Astrocyte (in vitro differentiated cells and primary cell): ENCODE measurements at places on chromosomes 5 and 9.

- no peak for DNase-seq
Observed at GRCh38 chr9:5871785-5872184, 18.9 kb upstream of the MLANA start.

DNA sequence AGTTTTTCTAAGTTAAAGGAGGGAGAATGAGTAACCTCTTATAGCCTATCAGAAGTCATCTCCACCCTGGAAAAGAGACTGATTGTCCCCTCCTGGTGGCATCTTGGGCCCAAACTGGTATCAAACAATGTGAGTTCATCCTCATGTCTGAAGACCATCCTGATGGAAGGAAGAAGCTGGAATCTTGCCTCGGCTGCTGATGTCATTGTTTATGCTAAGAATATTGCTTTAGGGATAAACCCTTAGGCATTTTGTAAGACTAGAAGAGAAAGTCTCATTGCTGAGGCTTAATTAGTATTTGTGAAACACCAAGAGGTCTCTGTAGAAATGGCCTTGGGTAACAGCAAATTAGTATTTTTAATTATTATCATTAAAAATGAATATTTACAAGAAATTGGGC is 65.7 kb upstream of the KCNN2 start:
- DNase-seq: no peak

GRCh38 chr5:134510970-134511795 is 14.3 kb upstream of the JADE2 start:
- DNase-seq: peak; percentile 74

DNA sequence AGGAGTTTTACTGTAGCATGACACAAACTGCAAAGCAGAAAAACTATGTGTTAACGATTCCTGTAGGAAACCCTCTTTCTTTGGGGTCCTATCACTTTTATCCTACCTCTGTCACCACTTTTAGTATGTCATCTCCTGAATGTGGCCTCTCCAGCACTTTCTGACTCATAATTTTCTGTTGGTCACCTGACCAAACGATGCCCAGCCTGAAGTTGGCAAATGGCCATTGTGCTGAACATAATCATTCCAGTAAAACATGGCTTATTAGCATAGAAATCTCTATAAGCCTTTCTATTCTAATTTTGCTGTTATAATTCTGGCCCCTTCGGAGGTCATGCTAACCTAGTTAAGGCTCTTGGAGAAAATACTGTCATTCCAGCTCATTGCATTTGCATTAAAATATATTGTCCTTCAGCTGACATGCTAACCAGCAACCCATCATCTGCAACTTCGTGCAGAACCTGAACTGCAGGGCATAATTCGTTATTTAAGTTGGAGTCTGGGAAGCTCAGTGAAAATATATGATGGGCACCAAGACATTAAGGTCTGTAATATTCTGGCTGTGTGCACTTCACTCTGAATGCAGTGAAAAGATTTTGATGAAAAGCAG is 140.3 kb downstream of the NMUR2 start:
- DNase-seq: no peak

GRCh38 chr9:132769906-132770769 is 99.9 kb downstream of the GTF3C4 start:
- DNase-seq: peak; percentile 36

DNA sequence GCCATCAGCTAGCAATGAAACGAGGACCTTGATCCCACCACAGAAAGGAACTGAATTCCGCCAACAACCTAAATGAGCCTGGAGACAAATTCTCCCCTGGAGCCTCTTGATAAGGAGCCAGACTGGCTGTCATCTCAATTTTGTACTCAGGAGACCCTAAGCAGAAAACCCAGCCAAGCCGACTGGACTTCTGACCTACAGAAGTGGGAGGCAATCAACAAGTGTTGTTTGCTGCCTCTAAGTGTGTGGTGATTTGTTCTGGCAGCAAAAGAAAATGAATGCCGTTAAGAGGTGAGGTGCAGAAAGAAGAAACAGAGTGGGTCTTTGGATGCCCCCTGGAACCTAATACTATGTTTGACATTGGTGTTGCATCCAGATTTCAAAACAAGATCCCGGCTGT is 72.7 kb upstream of the SPATA31E1 start:
- no peak for DNase-seq

DNA sequence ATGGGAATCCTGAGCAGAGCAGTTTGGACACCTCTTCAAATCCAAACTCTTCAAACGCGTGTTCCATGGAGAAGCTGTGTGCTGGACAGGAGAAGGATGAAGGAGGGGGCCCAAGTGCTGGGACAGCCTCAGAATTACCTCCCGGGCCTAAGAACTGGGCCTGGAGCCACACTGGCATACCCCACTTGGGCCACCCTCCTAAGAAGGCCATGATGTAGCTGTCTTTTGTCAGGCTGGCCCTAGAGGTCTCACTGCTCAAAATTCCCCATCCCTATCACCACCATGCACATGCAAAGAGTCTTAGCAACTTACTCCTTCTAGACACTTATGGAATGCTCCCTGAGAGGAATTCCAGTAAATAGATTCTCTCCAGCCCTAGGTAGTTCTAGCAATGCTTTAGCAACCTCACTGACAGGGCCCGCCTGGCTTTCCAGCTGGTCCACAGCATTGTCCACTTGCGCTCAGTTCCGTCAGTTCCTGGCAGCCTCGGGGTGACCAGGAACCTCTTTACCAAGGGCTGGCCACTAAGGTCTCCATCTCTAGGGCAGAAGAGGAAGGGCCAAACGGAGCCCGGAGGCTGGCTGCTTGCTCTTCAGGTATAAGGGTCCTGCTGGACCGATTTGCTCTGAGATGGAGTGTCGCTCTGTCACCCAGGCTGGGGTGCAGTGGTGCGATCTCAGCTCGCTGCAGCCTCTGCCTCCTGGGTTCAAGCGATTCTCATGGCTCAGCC is 75.3 kb downstream of the RGS3 start:
- no peak for DNase-seq

- DNase-seq: no peak
Observed at GRCh38 chr5:86075139-86075538, 542.6 kb upstream of the COX7C start.

DNA sequence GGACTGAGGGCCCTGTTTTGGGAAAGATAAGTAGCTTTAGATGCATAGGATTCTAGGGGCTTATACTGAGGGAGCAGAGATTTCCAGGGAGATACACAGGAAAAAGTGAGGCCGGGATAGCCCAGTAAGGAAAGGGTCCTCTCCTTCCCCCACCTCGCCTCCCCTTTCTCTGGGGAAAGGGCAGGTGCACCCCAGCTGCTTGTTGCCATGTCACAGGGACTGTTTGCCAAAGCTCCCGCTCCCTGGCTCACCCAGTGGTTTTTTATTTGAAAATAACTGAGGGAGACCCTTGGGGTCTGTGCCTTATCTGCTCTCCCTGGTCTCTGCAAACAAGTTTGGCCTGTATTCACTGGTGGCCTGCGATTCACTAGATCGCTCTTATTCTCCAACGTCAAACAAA is 51.2 kb downstream of the RGS3 start:
- no peak for DNase-seq

- DNase-seq: peak; percentile 51
Observed at GRCh38 chr5:113760486-113760885, 247.0 kb downstream of the YTHDC2 start.

DNA sequence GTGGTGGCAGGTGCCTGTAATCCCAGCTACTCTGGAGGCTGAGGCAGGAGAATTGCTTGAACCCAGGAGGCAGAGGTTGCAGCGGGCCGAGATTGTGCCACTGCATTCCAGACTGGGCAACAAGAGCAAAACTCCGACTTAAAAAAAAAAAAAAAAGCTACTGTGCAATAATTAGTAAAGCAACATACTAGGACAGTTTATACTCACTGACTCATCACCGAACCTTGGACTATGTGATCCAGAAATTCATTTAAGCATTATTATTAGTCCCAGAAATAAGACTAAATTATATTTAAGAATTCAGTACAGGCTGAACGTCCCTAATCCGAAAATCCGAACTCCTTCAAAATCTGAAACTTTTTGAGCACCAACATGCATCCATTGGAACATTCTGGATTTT is 37.8 kb downstream of the GOLPH3 start:
- DNase-seq: no peak

GRCh38 chr5:27814983-27815382 is 776.6 kb upstream of the CDH9 start:
- DNase-seq: no peak

GRCh38 chr9:135641745-135642144 is 2.4 kb upstream of the GLT6D1 start:
- no peak for DNase-seq

GRCh38 chr9:83511051-83511450 is 27.1 kb downstream of the FRMD3 start:
- DNase-seq: peak; percentile 11

DNA sequence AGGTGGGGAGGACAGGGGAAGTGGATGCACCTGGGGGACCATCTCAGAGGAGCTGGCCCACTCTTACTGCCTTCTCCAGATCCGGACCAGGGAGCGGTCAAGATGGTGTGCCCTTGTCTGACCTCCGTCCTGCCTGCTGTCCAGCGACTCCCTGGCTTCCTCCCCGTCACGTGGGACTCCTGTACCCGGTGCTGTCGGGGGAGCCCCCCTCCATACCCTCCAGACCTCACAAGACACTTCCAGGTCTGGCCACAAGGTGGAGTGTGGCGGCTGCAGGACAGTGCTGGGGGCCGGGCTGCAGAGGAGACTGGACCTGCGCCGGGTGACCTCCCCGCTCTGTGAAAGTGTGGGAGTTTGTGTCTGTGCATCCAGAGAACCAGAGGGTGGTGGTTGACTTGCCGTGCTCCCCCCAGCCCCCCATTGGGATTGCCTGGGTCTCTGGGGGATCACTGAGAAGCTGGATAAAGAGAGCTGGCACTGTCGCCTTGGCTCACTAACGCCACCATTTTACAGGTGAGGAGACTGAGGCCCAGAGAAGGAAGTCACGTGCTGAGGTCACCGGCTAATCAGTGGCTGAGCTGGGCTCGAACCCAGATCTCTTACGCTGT is 1.9 kb upstream of the CRB2 start:
- DNase-seq: no peak

- no peak for DNase-seq
Observed at GRCh38 chr5:152083231-152083630, 158.6 kb upstream of the GLRA1 start.

- no peak for DNase-seq
Observed at GRCh38 chr5:96285823-96286222, 147.2 kb downstream of the PCSK1 start.

- no peak for DNase-seq
Observed at GRCh38 chr5:104967806-104968410, 1405.3 kb upstream of the NUDT12 start.

GRCh38 chr5:4229414-4230292 is 634.0 kb downstream of the IRX1 start:
- no peak for DNase-seq

GRCh38 chr5:31763424-31763823 is 124.5 kb downstream of the PDZD2 start:
- no peak for DNase-seq

- DNase-seq: no peak
Observed at GRCh38 chr5:95689680-95690079, 6.9 kb upstream of the SPATA9 start.
